ENCODE measurements at places on chromosomes 11 and 22.

- DNase-seq = peak; percentile 40
Measured at GRCh38 chr11:119433358-119433725, 10.4 kb upstream of the THY1 start.

DNA sequence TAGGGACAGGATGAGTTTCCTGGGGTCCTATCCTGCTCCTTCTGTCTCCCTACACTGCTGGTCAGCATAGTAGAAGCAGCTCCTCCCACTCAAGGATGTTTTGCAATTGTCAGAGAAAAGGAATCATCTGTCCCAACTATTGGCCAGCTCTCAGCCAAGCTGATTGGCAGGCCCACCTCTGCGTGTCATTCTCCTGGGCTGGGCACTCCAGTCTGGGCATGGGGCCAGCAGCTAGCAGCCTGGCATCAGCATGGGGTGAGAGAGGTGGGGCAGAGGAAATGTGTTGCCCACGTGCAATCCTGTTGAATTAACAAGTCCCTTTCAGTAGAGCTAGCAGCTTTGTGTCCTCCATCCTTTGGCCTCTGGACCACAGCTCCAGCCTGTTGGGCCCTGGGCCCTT, 14.1 kb downstream of the ANKK1 start:
- no peak for DNase-seq

GRCh38 chr22:20268279-20269012, at the start of gene RTN4R:
Gene RTN4R (minus strand): TSS chr22:20268318. CDS start chr22:20268092, 226 bp downstream.
- DNase-seq = peak; percentile 51

GRCh38 chr11:41119484-41119883, 340.0 kb downstream of the LRRC4C start:
- DNase-seq = no peak

- DNase-seq = no peak
Measured at GRCh38 chr11:111697933-111698371, 68.2 kb downstream of the PPP2R1B start.

DNA sequence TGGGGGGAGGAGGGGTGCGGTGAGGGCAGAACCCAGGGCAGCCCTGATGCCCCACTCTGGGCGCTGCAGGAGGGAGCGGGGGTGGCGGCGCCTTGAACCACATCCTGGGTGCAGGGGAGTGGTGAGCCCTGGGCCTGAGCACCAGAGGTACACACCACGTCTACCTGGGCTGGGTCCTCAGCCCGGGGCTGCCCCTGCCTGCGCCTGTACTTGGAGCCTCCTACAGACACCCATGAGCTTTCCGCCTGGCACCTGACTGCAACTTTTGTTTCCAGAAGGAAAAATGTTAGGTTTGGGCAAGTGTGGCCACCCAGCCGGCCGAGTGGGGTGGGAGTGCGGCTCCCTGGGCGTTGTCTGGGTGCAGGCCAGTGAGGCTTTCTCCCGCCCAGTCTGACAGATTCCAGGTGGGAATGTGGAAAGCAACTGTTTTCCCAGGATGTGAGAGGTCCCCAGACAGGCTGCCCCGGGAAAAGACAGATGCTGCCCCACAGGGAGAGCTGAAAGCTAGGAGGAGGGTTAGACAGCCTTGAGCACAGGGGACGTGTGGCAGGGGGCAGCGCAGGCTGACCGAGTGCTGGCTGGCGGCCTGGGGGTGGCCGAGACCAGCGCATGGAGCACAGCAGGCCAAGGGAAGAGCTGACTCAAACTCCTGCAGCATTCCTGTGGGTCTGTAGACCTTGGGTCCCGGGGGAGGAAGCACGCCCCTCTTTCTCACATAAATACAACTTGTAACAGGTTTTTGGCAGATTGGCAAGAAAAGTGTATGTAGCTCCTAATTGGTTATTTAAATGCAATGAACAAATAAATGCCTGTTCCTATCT, 44.1 kb downstream of the GNB1L start:
- no peak for DNase-seq

DNA sequence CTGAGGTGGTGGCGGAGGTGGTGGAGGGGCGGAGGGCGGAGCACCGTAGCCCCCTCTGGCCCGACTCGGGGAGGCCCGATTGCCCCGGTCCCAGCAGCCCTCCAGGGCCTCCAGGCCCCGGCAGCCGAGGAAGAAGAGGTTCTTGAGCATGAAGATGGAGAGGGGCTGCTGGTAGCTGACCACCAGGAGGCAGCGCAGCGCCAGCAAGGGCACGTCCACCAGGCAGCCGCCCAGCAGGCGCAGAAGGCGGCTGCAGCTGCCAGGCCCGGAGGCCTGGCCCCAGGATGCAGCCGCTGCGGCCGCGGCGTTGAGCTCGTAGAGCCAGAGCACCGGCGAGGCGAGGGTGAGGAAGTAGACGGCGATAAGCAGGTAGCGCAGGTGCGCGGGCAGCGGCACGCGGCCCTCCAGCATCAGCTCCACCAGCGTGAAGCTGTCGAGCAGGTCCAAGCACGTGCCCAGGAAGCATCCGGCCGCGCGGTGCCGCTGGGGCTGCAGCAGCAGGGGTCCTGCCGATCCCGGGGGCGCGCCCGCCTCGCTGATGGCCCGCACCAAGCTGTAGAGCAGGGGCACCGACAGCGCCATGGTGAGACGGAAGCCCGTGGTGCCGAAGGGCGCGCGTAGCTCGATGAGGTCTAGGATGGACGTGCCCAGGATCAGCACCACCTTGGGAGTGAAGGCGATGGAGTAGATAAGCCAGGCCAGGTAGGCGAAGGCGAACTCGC, 1.5 kb downstream of the TMEM121B start:
- DNase-seq = no peak

DNA sequence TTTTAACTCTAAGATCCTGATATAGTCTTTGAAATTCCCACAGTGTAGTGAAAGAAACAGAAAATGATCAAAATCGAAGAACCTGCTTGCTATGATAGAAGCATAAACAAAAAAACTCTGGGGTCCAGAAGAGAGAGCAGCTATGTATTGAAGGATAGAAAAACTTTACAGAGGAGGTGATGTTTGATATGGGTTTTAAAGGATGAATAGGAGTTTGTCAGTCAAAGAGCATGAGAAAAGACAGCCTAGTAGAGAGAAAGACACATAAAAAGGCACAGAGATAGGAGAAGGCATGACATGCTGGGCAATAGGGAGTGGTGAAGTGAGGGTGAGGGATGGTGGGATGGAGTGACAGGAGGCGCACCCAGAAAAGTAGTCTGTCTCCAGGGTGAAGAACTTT, 168.0 kb downstream of the INSC start:
- DNase-seq = no peak

DNA sequence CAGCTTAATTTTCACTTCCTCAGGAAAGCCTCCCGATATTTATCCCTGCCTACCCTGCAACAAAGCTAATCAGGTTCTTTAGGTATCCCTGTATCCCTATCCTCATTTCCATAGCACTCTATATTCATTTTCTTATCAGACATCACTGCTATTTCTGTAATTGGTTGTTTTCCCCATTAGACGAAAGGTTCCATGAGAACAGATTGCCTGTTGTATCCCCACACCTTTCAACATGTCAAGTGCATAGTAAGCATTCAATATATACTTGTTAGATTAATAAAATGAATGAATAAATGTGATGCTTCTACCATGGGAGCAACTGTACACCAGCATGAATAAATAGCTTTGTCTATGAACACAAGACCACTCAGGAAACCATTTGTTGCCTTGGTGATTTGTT, 499.8 kb downstream of the DLG2 start:
- no peak for DNase-seq

DNA sequence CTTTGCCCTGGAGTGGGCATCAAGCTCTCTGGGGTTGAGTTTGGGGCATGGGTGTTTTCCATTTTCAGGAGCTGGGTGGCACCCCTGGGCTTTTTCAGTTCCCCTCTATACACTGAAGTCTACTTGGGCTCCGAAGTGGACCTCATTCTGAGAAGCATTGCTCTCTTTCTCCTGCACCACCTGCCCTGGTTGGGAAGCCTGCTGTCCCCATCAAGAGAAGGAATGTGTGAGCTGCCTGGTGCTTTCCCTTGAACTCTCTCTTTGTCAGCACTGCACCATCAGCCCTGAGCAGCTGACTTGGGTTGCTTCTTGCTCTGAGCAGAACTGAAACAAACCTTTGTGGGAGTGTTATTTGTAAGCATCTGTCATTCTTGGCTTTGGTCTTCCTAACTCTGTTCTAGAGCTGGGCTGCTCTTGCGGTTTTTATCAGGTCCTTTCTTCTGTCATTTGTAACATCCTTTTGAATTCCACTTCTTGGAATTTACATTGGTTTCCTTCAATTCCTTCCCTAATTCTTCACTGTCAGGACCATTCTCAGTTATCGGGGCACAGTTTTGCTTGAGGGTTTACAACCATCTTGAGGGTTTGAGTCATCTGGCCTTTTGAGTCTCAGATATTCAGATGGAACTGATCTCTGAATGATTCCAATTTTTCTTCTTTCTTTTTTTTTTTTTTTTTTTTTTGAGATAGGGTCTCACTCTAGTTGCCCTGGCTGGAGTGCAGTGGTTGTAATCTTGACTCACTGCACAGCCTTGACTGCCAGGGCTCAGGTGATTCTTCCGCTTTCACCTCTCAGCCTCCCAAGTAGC, 20.5 kb downstream of the UBE2L3 start:
- no peak for DNase-seq

- no peak for DNase-seq
Measured at GRCh38 chr11:31819621-31820437, 8.7 kb upstream of the PAX6 start.

- DNase-seq = peak; percentile 61
Measured at GRCh38 chr11:14357881-14358728, 878 bp downstream of the RRAS2 start.

Measured in RKO (cell line).